Activated naive CD4-positive, alpha-beta T cell treated with anti-CD3 and anti-CD28 coated beads for 36 hours (primary cell): ENCODE measurements at places on chromosomes 4 and X. TPM values are rescaled to one million over a fixed set of nuclear protein-coding genes. Genes with fewer than 3 reads are reported as not detected.

The TMEM35A gene
- total RNA-seq, result not detected

- DNase-seq, result no peak
Observed at GRCh38 chr4:17771284-17771908, 10.0 kb downstream of the FAM184B start.

- no peak for DNase-seq
Observed at GRCh38 chr4:156303708-156304107, 350.0 kb upstream of the CTSO start.

The TEC gene
- 3.4 TPM for total RNA-seq

DNA sequence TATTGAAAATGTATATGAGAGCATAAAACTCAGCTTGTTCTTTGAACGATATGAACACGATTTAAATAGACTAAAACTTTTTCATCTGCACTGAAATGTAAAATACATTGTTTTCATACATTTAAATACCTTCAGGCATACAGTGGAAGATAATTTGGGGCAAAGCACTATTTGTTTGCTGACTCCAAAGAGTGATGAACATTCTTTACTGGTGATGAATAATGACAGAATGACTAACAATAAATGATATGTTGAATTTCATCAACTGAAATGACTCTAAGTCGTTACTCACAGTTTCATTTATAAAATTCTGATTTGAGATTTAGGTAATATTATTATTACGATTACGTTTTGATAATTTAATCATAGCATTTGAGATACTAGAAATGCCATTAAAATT lies 1160.1 kb downstream of the NLGN4X start:
- DNase-seq, result no peak

DNA sequence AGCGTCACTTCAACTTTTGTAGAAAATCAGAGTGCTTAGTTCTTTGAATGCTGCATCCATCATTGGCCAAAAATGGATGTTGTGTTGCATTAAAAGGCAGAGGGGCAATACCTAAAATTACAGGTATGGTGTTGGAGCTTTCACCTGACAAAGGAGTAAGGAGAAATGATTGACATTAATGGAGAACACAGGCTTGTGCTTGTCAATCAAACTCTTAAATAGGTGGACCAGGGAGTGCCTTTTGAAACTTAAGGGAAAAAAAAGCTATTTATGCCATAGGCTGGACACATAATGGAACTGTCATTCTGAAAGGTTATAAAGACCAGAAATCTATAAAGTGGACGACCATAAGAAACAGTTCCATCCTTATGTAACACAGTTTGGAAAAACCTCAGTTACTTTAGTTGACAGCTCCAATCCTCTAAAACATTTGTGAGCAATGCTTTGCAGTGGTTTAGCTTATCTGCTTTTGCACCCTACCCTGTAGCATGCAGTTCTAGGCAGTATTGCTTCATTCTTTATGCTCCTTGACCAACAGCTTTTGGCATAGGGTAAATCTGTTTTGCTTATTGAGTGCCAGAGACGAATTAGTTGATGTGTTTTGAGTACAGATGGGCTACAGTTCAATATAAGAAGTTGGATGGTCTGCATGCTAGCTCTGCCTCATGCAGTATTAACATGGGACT lies 2.4 kb downstream of the HADH start:
- DNase-seq, result no peak

The LRP2BP gene
- total RNA-seq, result 0.60 TPM

The AMTN gene
- not detected for total RNA-seq

GRCh38 chr4:125985856-125986255 lies 671.1 kb downstream of the FAT4 start:
- no peak for DNase-seq

GRCh38 chr4:37685823-37686372 lies 278 bp downstream of the RELL1 start:
- peak; percentile 52 for DNase-seq

DNA sequence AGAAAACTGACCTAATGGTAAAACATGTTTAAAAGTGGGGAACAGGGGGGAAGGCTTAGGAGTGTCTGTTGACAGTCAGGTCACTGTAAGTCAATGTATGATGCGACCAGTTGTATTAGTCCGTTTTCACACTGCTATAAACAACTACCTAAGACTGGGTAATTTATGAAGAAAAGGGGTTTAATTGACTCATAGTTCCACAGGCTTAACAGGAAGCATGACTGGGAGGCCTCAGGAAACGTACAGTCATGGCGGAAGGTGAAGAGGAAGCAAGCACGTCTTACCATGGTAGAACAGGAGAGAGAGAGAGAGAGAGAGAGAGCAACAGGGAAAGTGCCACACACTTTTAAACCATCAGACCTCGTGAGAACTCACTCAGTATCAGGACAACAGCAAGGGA lies 13.0 kb upstream of the PLAC1 start:
- peak; percentile 30 for DNase-seq

The NLRP2B gene
- total RNA-seq, result not detected

- DNase-seq, result no peak
Observed at GRCh38 chr4:188459381-188459780, 320.1 kb downstream of the TRIML1 start.

DNA sequence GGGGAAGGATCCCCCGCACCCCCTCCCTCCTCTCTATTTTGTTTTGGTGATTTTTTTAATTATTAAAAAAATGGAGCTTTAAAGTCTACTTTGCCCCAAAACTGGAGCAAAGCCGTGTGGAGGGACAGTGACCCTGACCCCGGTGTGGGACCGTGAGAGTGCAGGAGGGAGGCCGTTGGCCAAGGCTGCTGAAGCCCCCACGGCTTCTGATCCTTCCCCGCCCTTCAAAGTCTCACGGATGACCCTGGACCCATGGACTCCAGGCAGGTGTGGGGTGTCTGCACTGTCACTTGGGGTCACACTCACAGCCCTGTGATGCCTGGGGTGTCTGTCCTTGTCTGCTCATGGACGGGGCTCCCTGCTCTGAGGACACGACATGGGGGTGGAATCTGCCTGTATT lies 133.3 kb downstream of the CPZ start:
- DNase-seq, result no peak

The TCEAL6 gene
- not detected for total RNA-seq

DNA sequence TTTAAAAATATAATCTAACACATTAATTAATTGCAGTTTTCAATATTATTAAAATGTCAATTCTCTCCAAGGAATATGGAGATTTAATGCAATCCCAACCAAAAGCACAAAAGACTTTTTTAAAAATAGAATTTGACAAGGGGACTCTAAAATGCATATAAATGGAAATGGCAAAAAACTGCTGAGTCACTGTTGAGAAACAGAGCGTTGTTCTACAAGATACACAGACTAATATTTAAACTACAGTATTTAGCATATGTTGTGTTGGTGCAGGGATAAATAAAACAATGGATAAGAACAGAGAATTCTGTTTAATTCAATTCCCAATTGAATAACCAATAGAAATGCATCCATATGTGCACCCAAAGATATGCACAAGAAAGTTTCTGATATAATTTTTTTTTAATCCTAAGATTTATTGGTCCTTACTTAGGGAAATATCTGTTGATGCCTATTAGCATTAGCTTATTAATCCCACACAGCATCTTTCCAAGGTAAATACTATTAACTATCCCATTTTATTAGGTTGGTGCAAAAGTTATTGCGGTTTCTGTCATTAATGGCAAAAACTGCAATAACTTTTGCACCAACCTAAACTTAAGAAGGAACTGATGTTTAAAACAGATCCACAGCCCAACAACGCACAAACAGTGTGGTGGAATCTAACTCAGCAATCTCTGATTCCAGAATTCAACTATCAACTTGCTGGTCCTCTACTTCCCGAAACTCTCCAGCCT lies 86.8 kb upstream of the VEGFC start:
- no peak for DNase-seq

GRCh38 chr4:73743795-73744194 lies 3.4 kb downstream of the CXCL8 start:
- DNase-seq, result no peak

GRCh38 chrX:30161043-30161442 lies 54.3 kb upstream of the MAGEB2 start:
- no peak for DNase-seq

The OCIAD2 gene
- 59.7 TPM for total RNA-seq

- no peak for DNase-seq
Observed at GRCh38 chrX:123399709-123400108, 215.6 kb downstream of the GRIA3 start.

The XAGE1B gene
- not detected for total RNA-seq

- DNase-seq, result no peak
Observed at GRCh38 chr4:6992728-6993677, 50.2 kb upstream of the TADA2B start.

The WDR17 gene
- total RNA-seq, result 1.4 TPM

The SCRG1 gene
- total RNA-seq, result not detected

GRCh38 chr4:157045507-157046127 lies 30.3 kb upstream of the GLRB start:
- no peak for DNase-seq

DNA sequence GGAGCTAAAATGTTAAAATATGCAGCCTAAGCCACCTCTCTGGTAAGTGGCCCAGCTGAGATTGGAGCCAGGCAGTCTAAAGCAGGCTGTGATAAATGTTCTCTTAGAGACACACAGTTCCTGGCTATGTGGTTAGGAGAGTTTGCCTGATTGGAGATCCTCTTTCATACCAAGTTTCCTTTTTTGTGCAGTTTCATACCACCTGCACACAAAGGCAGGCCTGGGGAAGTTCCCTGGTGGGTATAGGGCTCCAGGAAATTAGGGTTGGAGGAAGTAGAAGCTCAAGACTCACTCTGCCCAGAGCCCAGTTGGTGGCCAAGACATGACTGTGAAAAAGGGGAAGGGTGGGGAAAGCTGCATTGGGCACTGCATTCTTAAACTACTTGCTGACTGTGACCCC lies 16.9 kb downstream of the CYBB start:
- peak; percentile 14 for DNase-seq

GRCh38 chr4:85837439-85837733 lies 362.4 kb downstream of the ARHGAP24 start:
- no peak for DNase-seq

DNA sequence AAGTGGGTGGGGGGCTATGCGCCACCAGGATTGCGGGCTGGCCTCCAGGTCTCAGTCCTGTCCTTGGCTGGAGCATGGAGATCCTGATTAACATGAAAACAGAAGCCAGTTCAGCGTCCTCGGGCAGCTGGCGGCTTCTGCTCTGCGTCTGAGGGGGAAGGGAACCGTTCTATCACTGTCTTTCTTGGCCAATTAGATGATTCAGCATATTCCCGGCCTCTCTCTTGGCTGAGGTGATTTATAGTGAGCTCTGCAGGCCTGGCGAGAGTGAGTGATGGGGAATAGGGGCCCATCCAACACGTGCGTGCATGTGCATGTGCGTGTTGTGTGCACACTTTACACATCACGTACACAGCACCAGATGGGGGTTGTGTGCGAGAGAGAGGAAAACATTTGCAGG lies 145.8 kb upstream of the ATP6AP2 start:
- DNase-seq, result no peak

The MAGEA1 gene
- not detected for total RNA-seq

The AFP gene
- not detected for total RNA-seq

- no peak for DNase-seq
Observed at GRCh38 chr4:103774326-103774825, 54.6 kb upstream of the TACR3 start.

The CT55 gene
- not detected for total RNA-seq

The SNCA gene
- total RNA-seq, result 1.0 TPM

DNA sequence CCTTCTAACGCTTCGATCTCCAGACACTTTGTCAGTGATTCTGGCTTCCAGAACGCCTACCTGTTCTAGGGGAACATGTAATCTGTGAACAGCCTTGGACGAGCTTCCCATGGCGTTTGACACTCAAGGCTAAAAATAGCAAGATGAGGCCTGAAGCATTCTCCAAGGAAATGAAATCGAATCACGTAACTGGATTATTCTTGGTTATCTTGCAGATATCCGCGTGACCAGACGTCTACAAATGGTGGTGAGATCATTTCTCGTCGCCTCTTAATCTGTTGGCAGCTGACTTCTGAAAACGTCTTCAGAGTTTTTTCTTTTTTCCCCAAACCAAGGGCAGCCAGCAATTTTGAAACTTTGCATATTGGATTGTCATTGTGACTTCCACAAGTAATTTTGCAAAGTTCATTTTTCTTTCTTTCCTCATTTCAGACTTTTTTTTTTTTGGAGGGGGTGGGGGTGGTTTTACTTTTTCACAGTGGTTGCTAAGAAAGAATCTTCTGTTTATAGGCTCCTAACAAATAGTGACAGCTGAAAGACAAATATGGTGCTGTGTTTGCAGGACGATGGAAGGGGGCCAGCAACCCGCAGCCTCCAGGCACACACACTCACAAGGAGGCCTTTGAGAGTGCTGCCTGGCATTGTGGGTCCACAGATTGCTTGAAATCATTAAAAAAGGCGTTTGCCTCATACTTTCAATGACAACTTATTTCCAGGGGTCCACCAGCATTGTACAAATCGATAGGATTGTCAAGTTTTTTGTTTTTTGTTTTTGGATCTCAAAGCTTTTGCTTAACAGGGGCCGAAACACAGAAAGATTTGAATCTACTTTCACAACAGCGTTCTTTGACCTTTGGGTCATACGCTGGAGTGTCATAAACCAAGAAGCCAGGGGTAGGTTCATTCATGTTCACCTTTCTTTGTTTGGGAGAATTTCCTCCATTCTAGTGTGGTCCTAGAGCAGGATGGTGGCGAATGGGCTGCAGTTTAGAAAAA lies 32.4 kb upstream of the PDLIM3 start:
- no peak for DNase-seq

DNA sequence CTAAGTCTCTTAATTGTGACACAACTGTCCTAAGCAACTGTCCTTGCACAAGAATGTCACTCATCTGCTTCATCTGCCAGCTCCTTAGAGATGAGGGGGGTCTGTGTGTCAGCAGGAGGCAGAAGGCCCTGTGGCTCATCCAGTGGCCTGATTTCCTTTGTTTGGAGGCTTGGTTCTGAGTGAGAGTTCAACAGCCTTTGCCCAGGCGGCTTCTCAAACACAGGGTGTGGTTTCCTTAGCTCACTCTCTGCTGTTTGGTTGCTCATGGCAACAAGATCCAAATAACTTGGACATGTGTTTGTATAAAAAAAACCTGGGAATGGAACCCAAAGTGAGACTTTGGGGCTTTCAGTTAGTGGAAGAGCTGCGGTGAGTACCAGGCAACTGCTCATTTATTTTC lies 46.6 kb downstream of the MAP7D3 start:
- DNase-seq, result peak; percentile 5
